Activated T-helper 17 cell treated with anti-CD3 and anti-CD28 coated beads, Interleukin-2, amount 50 U/mL, for 72 hours (primary cell): ENCODE measurements at places on chromosomes 12 and 14. TPM values are rescaled to one million over a fixed set of nuclear protein-coding genes. Genes with fewer than 3 reads are reported as not detected.

- ATAC-seq = no peak
Measured at GRCh38 chr12:69433653-69434052, 36.5 kb upstream of the FRS2 start.

GALNT8 gene
- total RNA-seq = 0.87 TPM

JAG2 gene
- 2.5 TPM for total RNA-seq

HOXC10 gene
- not detected for total RNA-seq

DNA sequence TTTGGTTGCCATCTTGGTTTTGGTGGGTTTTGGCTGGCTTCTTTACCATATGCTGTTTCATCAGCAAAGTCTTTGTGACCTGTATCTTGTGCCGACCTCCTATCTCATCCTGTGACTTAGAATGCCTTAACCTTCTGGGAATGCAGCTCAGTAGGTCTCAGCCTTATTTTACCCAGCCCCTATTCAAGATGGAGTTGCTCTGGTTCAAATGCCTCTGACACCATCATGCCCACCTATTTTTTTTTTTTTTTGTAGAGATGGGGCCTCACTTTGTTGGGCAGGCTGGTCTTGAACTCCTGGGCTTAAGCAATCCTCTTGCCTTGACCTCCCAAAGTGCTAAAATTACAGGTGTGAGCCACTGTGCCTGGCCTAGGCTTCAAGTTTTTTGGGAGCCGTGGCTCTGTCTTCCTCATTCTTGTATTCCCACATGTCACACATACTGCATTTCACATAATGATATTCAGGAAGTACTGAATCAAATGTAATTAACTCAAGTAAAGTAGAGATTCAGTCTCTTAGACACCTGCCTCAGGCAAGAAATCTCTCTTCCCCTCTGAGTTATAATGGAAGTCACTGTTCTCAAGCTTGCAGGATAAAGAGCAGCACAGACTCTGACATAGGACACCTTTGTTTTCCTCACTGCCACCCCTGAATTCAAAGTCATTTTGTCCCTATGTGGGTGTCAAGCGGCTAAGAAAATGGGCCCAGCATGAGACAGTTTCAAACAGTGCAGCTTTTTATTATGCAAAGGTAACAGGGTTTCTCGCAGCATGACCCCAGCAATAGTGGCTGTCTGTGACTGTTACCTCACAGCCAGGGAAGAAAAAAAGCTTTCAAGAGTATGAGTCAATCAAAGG lies 159.0 kb downstream of the PTPN11 start:
- peak; percentile 50 for ATAC-seq

- ATAC-seq = no peak
Measured at GRCh38 chr14:56731187-56731586, 79.1 kb downstream of the OTX2 start.

DNA sequence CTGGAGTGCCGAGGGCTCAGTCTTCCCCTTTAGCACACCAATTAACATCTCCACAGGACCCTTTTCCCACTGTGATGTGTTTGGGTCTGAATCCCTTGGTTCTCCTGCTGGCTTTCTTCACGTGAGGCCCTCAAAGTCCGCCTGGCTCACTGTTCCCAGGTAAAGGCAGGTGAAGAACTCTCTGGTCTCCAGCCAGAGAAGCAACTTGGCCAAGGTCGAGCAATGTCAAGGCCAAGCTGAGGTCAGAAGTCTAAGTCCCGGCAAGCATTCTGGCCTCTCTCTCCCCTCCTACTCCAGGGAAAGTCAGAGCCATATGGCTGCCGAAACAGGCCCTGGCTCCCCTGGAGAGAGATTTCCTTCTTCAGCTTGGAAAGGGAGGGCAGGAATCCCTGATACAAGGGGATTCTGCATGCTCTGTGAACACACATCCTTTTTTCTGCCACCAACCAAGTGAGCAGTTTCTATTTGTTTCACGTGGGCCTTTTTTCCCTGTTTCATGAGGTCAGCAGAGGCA lies 61.4 kb upstream of the ESRRB start:
- ATAC-seq = no peak

- ATAC-seq = no peak
Measured at GRCh38 chr12:117441751-117442150, 80.3 kb upstream of the NOS1 start.
